Omental fat pad (tissue), 4 donors: ENCODE measurements at places on chromosomes 2 and 18.

- no peak for DNase-seq
These were observed 139.0 kb upstream of the SH3BP4 start for GRCh38 chr2:234812851-234813250.

DNA sequence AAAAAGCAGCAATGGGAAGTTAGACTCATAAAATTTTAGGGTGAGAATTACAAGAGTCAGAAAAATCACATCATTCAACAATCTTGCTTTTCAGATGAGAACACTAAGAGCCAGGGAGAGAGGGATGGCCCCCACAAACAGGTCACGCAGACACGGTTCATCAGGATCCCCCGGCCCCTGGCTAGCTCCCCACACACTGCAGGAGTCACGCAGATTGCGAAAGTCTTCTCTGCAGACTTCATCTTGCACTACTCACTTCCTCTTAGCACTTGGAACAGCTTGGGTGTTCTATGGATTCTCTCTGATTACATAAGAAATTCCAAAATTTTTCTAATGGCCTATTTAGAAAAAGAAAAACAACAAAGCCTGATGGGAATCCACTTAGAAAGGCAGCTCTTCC is 21.6 kb upstream of the SULT1C2 start:
- DNase-seq: no peak

DNA sequence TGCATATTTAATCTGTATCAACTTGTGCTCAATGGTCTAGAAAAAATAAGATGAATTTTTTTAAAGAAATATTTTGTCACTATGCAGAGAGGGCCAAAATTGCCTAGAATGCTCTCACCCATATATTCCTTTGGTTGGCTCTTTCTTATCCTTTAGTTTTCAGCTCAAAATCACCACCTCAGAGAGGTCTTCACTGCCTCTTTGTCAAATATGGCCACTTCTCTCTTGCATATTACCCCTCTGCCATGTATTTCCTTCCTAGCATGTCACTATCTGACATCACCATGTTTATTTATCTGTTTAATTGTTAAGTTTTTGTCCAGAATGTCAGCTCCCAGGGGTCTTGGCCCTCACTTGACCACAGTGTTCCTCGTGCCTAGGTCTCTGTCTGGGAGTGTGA is 535.2 kb upstream of the CDH2 start:
- no peak for DNase-seq

GRCh38 chr18:3305354-3305762 is 43.4 kb downstream of the MYL12B start:
- DNase-seq: no peak

DNA sequence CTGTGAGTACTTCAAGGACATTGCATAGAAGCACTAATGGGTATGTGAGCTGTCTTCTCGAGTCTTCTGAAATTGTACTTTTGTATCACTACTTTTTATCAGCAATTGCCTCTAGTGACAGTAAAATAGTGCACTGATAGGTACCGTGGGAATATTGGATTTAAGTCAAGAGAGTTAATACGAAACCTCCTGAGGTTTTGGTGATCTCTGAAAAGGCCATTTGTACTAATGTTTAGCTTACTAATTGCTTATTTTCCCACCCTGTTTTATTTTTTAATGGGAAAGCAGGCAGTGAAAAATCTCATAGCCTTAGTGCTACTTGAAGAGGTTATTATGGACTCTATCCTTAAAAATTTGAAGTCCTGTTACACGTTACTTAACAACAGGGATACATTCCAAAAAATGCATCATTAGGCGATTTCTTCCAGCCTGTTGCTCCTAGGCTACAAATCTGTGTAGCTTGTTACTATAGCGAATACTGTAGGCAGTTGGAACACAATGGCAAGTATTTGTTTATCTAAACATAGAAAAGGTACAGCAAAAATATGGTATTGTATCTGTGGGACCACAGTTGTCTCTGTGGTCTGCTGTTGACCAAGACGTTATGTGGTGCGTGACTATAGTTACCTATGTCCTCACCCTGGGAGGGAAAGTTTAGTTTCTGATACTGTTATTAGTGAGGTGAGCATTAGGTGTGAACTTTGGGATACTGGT is 65.9 kb downstream of the CAB39 start:
- no peak for DNase-seq

- no peak for DNase-seq
These were observed 89.6 kb downstream of the MCFD2 start for GRCh38 chr2:46825939-46826568.

DNA sequence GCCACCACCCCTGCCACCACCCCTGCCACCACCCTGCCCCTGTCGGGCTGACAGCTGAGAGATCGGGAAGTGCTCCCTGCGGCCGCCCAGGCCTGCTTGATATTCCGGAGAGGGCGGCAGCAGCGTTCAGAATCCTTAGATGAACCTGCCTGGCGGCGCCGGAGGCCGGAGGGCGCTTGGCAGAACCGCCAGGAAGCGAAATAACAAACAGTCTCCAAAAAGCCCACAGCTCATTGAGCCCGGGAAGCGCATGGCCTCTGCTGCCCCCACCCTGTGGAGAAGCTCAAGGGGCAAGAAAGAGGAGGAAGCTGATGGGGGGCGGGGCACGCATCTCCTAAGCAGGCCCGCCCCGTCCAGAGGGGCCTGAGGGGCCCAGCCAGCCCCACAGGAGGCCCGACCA is 92.2 kb upstream of the MBOAT2 start:
- no peak for DNase-seq

GRCh38 chr2:179636100-179636980 is 225.1 kb downstream of the ZNF385B start:
- DNase-seq: no peak

DNA sequence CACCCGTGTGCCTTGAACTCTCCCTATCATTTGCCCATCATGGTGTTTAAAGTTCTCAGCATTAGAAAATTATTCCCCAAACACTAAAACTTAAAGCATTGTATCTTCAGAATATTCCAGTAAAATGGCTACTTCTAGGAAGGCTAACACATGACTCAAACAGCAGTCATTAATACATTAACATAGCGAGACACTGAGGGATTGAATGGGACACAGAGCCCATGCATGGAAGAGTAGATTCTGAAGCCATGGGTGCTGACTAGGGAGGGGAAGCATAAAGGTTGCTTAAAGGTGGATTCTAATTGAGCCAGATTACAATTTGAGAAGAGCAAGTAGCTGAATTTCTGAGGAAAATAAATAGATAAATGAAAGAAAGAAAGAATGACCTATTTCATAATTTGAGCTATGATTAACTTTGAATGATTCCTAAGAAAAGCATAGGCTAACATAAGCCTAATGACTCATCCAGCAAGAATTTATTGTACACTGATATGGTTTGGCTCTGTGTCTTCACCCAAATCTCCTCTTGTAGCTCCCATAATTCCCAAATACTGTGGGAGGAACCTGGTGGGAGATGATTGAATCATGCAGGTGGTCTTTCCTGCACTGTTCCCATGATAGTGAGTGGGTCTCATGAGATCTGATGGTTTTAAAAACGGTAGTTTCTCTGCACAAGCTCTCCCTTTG is 79.8 kb upstream of the PIK3C3 start:
- DNase-seq: no peak

DNA sequence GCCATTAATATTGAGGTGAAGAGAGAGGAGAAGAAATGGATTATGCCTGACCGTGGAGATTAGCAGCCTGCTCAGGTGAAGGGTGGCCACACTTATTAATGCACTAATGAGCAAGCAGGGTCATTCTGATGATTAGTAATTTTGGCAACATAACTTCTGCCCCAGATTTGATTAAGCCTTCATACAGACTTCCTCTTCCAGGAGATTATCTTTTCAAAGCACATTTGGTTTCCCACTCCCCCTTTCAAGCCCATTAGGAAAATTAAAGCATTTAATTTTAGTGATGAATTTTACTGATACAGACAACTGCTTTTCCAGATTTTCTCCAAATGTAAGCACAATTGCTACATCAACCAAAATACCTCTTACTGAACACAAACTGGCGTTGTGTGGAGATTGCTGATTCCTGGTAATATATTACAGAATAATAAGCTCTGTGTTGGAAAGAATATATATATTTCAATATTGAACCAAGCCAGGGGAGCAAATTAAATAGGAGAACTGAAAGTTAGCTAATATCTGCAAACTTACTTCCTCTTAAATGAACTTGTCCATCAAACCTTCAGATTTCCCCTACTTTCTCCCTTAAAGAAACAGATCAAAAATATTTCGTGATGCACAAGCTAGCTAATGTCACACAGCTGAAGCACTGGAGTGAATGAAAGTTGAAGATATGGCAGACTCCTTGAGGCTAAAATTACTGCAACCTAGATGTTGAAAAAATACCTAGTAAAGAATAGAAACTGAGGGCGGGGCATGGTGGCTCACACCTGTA is 140.8 kb downstream of the FAM210A start:
- no peak for DNase-seq

- no peak for DNase-seq
These were observed 216.8 kb downstream of the CAMKMT start for GRCh38 chr2:44578471-44579093.

DNA sequence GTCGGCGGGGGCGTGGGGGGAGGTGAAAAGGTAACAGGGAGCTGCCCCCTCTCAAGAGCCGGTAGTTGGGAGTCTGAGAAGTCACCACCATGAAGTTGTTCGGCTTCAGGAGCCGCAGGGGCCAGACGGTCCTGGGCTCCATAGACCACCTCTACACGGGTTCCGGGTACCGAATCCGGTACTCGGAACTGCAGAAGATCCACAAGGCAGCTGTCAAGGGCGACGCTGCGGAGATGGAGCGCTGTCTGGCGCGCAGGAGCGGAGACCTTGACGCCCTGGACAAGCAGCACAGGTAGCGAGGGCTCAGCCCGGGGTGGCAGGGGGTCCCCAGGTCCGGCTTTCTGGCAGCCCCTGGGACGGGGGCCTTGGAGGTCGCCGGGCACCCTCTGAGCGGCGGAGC is 47.1 kb upstream of the ZNF519 start:
- DNase-seq: no peak

- DNase-seq: no peak
These were observed 2.3 kb downstream of the PTGR3 start for GRCh38 chr18:75206452-75207309.

GRCh38 chr18:77995593-77995992 is 745.9 kb downstream of the GALR1 start:
- no peak for DNase-seq

- DNase-seq: no peak
These were observed 46.1 kb downstream of the DNMT3A start for GRCh38 chr2:25295621-25296020.

- peak; percentile 37 for DNase-seq
These were observed 83.7 kb downstream of the SDC1 start for GRCh38 chr2:20141056-20141762.

DNA sequence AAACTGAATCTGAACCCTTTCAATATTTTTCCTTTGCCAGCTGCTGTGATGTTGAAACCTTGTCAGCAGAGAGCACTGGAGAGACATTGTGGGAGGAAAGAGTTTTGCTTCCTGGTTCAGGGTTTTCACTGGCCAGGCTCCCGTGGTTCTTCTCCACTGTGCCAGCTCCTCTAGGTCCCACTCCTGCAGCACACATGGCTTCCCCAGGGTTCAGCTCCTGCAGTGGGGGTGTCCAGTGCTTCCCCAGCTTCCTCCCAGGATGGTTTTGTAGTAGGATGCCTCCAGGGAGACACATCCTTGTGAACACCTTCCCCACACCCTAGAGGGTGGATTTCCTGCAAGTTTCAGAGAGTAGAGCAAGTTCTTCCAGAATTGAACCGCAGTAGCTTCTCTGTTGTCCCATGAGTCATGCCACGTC is 24.0 kb upstream of the SULT1C3 start:
- no peak for DNase-seq

DNA sequence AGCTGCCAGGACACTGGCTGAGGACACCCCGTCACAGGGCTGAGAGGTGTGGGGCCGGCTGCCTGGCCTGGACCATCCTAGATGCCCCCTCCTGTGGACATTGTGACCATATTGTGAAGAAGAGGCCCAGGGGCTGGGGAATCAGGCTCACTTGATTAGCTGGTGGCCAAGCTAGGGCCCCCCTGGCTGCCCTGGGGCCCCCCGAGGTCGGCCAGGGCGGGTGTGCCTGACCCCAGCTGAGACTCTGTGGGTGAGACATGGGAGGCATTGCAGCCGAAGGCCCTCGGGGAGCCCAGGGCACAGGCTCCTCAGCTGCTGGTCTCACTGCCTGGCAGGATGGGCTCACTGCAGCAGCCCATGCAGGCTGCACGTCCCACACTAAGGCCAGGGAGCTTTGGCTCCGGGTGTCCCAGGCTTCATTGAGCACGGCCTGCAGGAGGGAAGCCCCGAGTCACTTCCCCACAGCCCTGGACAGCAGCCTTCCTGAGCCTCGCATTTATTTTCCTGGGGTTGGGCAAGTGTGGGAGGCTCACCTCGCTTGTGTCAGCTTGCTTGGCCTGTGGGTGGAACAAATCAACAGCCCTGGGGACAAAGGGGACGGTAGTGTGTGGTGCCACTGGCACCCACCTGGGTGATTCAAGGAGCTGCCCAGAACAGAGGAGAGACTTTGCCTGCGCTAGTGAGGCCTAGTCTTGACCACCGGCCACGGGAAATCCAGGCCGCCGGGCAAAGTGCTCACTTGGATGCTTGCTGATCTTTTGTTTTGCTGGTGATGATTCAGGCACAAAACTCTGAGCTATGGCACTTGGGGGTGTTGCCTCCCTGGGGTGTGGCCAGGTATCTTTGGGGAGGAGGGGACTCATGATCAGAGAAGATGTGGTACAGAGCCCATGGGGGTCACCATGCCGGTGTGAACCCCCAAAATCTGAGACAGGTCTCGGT is 1.3 kb downstream of the GAL3ST2 start:
- DNase-seq: no peak

- no peak for DNase-seq
These were observed 50.6 kb downstream of the TTC21B start for GRCh38 chr2:165902934-165903333.

GRCh38 chr2:206112846-206113547 is 27.0 kb upstream of the INO80D start:
- DNase-seq: no peak

- DNase-seq: no peak
These were observed 3.1 kb downstream of the FECH start for GRCh38 chr18:57583297-57583835.

GRCh38 chr2:121088251-121089165 is 196.5 kb downstream of the TFCP2L1 start:
- DNase-seq: no peak

GRCh38 chr2:119409506-119409905 is 22.1 kb upstream of the TMEM37 start:
- DNase-seq: no peak

- DNase-seq: no peak
These were observed 69.1 kb downstream of the ACKR3 start for GRCh38 chr2:236638707-236639106.

GRCh38 chr2:134056173-134056572 is 197.7 kb upstream of the MGAT5 start:
- DNase-seq: no peak

DNA sequence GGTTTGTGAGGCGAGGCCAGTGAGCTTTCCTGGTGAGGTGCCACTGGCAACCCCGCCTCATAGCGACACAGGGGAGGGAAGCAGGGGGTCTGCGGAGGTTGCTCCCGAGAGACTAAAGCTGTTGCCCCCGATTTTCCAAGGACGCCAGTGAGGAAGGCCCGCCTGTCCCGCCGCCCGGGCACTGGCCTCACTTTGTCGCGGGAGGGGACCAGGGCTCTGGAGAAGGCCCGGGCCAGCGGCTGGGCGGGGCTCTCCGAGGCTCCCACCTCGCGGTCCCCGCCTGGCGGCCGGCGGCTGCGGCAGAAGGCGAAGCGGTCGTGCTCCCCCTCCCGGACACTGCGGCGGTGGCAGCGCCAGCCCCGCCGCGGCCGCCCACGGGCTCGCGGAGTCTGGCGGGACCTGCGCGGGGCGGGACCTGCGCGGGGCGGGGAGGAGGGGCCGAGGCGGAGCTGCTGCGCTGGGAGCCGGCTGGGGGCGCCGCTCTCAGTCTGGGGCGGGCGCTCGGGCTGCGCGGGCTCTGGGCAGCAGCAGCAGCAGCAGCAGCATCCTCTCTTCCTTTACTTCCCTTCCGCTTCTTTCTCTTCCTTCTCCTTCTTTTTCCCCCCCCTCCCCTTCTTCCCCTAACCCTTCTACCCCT is at the start of gene MAP2:
Gene MAP2, plus strand, starts transcription at position 486 of the 637 bp plus-strand sequence. CDS start 229,124 bp downstream, outside the sequence.
- DNase-seq: peak; percentile 34
